ENCODE measurements at places on chromosomes 7 and 10. TPM values are rescaled to one million over a fixed set of nuclear protein-coding genes. Genes with fewer than 3 reads are reported as not detected.
A peak's percentile ranks its signal among the peaks of the same experiment; 100 is the strongest.

DNA sequence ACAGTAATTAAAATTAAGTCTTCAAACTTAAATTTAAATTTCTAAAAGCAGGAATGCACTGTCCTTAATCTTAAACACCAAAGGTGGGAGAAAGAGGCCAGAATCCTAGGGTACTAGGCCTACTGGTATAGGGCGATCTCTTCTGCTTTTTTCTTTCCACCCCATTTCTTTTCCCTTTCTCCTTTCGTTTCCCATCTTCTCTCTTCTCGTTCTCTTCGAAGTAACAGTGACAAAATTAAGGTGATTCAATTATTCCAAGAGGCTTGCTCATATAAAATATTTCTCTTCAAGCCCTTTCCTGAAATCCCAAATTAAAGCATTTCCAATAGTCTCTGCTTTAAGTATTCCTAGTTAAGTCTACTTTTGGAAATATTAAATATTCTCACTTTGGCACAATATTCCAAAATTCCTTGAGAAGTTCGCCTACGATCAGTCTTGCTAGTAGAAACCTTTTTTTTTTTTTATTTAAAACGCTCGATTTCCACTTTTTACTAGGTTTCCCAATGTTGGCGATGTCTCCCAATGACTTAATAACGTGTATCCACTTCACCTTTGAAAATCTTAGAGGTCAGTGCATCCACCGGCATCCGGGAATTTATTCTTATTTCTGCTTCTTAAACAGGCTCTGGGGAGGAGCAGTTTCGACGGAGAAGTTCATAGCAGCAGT is 765 bp upstream of the LCOR start:
- peak overlapping the region; percentile 87 for H3K4me3 ChIP-seq
- no peaks in the 10 kb centered on the region for H3K36me3 ChIP-seq
- H3K27ac ChIP-seq: peak overlapping the region; percentile 98
- H3K4me1 ChIP-seq: peaks cover 20% of the 10 kb centered on the region

GRCh38 chr10:91313796-91314485 is 93.5 kb downstream of the PCGF5 start:
- H3K27ac ChIP-seq: no peak overlapping the region
- no peaks in the 10 kb centered on the region for H3K4me1 ChIP-seq
- no peak overlapping the region for H3K4me3 ChIP-seq

DNA sequence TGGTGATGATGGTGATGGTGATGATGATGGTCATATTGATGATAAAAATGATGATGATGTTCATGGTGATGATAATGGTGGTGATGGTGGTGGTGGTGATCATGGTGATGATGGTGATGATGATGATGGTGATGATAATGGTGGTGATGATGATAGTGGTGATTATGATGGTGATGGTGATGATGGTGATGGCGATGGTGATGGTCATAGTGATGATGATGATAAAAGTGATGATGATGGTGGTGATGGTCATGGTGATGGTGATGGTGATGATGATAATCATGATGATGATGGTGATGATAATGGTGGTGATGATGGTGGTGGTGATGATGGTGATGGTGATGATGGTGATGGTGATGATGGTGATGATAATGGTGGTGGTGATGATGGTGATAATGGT is 478.7 kb downstream of the TYW1 start:
- no peak overlapping the region for H3K27ac ChIP-seq
- no peaks in the 10 kb centered on the region for H3K36me3 ChIP-seq
- H3K27me3 ChIP-seq: peaks cover 5% of the 10 kb centered on the region
- H3K4me1 ChIP-seq: peaks cover 4% of the 10 kb centered on the region
- H3K4me3 ChIP-seq: no peak overlapping the region

DNA sequence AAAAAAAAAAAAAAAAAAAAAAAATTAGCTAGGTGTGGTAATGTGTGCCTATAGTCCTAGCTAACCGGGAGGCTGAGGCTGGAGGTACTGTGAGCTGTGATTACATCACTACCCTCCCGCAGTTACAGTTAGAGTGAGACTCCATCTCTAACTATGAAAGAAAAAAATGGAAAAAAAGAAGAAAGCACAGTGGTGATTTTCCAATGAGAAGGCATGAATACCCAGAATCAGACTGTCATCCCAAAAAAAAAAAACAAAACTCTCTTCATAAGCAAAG is 269.9 kb upstream of the MKLN1 start:
- no peaks in the 10 kb centered on the region for H3K36me3 ChIP-seq
- DNase-seq: no peak
- H3K27ac ChIP-seq: peak overlapping the region; percentile 62
- H3K4me1 ChIP-seq: no peaks in the 10 kb centered on the region
- no peak overlapping the region for H3K4me3 ChIP-seq

The MYO1G gene
- 0.67 TPM for total RNA-seq

The GIMAP8 gene
- total RNA-seq: not detected

The ELN gene
- 0.33 TPM for total RNA-seq

The ABLIM1 gene
- total RNA-seq: 60.5 TPM

The HECW1 gene
- total RNA-seq: 0.09 TPM

The EIF5AL1 gene
- 0.12 TPM for total RNA-seq

The CYP2E1 gene
- 1.4 TPM for total RNA-seq
